ENCODE measurements at places on chromosomes 3 and 15.

DNA sequence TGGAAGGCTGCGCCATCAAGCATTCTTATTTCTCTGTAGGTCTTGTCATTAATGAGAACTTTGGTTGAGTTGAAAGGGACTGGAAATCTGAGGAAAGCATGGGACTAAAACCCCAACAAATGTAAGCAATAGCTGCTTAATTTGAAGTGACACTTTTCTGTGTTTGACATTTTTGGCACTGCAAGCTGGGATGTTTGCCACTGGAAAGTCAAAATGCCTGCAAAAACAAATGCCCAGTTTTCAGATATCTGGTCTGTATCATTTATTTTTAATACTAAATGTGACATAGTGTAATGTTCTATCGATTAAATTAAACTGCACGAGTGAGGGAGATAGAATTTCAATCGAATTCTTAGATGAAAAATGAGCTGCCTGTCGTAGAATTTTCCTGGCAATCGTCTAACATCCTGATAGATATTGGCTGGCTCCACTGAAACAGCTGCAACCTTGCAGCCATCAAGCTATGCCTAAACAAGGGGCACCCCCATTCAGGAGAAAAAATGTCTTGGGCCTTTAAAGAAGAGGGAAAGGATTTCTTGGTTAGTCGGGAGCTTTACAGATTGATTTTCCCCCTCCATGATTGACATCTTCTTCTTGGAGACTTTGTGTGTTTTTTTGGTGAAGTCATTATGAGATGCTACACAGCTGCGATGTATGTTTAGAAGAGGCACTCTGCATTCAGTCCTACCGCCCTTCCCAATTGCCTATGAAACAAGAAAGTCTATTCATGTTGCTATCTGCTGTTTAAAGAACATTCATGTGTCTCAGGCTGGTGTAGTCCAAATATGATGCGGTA lies 316.7 kb upstream of the TBL1XR1 start:
- DNase-seq: no peak

DNA sequence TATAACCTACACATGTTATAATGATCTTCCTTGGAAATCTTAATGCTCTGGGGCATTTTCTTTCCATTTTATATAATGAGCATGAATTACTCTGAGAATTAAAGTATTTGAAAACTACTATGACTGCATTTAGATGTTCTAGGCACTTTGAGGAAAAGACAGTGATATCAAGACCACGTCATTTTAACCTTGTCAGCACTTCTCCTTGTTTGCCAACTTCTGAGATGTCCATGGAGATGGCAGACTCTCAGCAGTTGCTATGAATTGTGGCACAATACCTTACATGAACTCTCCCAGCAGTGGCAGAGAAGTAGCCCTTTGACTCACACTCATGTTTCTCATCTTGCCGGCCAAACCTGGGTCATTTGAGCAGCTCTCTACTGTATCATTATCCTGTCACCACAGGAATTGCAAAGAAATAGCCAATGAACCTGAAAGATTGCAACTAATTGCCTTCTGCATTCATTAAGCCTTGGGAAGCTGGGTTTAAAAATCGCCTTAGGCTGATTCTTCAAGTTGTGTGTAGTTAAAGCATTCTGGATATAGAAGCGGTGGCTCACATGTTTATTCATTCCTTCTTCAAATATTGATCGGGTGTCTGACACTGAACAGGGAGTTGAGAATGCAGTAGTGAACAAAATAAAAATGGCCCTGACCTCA lies 272.2 kb upstream of the CFAP20DC start:
- no peak for DNase-seq

DNA sequence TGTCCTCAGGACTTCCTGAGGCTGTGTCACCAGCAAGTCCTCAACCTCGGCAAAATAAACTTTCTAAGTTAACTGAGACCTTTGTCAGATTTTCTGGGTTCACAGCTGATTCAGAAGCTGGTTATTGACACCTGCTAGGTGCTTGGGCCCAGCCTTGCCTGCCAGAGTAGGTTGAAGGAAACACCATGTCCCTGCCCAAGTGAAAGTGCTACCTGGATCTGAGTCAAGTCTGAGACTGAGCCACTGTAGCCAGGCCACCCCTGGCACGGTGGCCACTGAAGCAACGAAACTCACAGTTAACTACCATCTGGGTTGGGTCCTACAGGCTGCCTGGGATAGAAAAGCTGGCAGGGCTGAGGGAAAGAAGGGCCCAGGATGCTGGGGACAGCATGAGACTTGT lies 8.2 kb downstream of the HYAL2 start:
- no peak for DNase-seq

DNA sequence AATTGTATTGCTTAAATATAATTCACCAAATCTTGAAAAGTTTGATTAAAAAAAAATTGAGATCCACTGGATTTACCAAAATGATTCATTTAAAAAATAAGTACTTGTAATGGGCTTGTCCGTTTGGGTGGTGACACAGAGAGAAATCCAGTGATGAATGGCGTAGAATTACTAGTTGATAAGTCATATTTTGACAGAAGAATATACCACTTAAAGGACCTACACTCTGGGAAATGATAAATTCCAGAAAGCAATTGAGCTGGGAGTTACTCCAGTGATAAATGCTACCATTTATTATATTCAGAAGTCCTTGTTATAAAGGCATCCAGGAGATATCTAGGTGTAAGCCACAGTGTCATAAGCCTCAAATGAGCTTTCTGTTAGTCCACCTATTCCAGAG lies 141.8 kb upstream of the CFAP20DC start:
- no peak for DNase-seq

GRCh38 chr3:177932750-177933660 lies 603.2 kb upstream of the KCNMB2 start:
- DNase-seq: no peak

DNA sequence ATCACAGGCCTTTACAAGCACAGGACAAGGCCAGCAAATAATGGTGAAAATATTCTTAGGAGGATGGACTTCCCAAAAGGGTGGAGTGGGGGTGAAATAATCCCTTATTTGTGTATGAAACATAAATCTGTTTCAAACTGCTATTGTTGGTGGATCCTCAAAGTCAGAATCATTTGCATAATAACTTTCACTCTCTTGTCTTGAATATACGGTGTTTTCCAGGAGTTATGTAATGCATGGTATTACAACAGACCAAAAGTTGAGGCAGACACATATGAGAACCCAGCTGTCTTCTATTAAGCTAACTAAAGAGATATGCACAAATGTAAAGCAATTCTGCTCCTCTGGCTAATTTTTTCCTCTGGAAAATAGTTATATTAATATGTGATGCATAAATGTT lies 57.7 kb downstream of the PRTG start:
- no peak for DNase-seq
